Cerebellar nuclear complex (tissue), 1 donor: ENCODE measurements at places on chromosomes 13 and 19.

GRCh38 chr13:41608111-41608838, 150.9 kb downstream of the RGCC start:
- DNase-seq = no peak

- DNase-seq = no peak
Observed at GRCh38 chr19:33293255-33294057, 8.9 kb downstream of the CEBPA start.

GRCh38 chr13:33194820-33195692, 90.5 kb downstream of the STARD13 start:
- DNase-seq = no peak

- DNase-seq = no peak
Observed at GRCh38 chr13:20125129-20125782, 35.6 kb downstream of the GJA3 start.

DNA sequence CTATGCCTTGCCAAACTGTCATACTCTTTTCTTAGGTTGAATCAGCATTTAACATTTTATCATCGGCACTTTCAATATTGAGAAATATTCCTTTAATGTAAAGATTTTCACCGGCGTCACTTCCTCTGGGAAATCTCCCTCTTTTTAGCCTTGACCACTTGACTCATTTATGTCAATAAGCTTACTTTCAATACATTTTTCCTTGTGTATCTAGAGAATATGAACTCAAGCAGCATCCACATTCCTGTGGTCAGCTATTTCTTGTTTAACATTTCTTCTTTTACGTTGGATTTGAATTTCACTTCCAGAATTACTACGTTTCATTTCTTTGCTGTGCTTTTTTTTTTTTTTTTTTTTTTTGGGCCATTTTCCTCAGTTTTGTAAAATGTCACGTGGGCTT, 271.2 kb upstream of the HTR2A start:
- DNase-seq = no peak

DNA sequence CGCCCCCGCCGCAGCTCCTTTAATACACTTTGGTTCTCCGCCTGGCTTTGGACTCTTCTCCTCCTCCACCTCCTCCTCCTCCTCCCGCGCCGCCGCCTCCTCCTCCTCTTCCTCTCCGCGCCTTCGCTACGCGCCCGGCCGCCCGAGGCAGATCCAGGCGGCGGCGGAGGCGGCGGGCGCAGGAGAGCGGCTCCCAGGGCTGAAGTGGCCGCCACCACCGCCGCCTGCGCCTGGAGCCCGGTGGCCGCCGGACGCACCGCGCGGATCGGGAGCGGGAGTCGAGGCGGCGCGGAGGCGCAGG, at the start of gene ZIC2:
ZIC2 (plus strand) TSS at position 50 of the 301 bp plus-strand sequence. CDS start 281 bp downstream, outside the sequence.
- no peak for DNase-seq

- DNase-seq = no peak
Observed at GRCh38 chr13:36551445-36551844, 119.2 kb downstream of the CCNA1 start.

DNA sequence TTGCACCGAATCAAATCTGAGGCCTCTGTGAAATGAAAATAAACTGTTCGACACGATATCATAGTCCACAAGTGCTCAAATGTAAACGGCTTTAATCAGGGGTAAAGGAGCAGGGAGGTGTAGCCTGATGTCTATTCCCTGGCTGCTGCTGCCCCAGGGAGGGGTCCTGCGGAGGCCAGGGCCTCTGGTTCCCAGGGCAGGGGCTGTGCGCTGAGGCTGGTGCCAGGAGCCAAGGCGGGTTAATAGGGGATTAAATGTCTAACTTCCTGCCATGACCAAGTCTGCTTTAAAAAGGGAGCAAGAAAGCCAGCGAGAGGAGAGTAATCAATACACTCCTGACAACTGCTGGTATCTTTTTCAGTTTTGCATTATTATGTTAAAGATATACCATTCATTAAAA, 59.4 kb downstream of the ZNF536 start:
- DNase-seq = no peak

DNA sequence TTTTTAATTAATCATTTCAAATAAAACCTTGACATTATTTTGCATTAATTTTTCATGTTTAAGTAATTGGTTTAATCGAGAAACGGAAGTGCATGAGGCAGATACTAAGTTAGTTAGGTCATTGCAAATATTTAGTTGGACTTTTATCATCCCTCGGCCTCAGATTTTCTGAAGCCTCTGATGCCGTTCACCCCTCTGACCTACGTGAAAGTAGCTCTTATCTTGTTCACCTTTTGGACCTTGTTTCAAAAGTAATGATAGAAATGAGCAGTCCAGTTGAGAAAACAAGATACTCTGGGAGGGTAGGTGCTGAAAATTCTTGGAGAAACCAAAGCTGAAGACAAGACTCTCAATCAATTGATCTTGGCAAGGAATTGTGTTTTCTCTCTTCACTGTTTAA, 23.0 kb downstream of the LAIR2 start:
- DNase-seq = no peak

GRCh38 chr13:59415498-59415897, 748.2 kb downstream of the DIAPH3 start:
- DNase-seq = no peak

GRCh38 chr13:22925881-22926747, 254.7 kb upstream of the SGCG start:
- DNase-seq = no peak

DNA sequence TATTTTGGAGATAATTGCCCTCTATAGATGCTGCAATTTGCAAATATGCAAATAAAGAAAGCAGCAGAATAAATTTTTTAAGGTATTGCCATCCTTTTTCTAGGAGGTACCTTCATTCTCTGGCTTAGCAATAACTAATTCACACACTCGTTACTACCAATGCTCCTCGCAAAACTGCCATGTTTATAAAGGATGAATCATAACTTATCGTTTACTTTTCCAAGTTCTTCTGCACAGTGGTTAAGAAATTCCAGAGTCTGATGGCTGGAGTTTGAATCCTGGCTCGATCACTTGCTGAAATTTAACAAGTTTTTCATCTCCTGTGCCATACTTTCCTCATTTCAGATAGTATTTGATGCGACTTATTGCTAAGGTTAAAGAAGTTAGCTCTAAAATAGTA, 708.6 kb upstream of the KLHL1 start:
- DNase-seq = no peak

DNA sequence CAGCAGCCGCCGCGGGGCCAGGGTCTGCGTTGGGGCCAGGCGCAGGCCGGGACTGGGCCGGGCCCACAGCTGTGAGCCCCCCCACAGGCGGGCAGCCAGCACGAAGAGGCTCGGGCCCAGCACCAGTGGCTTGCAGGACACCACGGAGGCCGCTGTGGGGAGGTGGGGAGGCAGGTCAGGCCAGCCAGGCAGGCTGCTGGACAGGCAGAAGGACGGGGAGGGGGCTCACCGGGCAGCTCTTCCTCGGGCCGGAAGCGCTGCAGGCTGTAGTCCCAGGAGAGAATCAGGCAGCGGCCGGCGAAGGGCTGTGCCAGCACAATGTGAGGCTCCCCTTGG, 8.3 kb downstream of the LGI4 start:
- no peak for DNase-seq

- no peak for DNase-seq
Observed at GRCh38 chr13:43611281-43612273, 175.2 kb downstream of the ENOX1 start.

- DNase-seq = no peak
Observed at GRCh38 chr19:2552859-2553258, 76.9 kb downstream of the GADD45B start.

DNA sequence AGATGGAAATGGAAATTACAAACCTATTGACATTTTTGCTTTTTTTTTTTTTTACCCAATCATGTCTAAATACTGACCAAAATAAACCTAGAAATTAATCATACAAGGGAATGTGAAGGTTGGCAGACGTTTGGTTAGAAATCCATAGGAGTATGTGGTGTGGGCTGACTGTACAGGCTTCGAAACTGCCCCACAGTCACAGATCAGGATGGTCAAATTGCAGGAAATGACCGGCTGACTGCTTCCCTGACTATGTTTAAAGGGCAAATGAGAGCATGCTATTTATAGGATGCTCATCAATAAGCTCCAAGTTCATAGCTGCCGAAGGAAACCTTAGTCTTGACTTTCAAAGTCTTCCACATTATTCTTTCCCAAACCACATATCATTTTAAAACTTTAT, 118.4 kb downstream of the COG6 start:
- no peak for DNase-seq

- DNase-seq = no peak
Observed at GRCh38 chr19:56613639-56614038, 18.5 kb downstream of the ZNF71 start.

- no peak for DNase-seq
Observed at GRCh38 chr13:42041011-42041683, 7.3 kb upstream of the DGKH start.

GRCh38 chr13:32314271-32315237, 609 bp downstream of the ZAR1L start:
- DNase-seq = no peak

DNA sequence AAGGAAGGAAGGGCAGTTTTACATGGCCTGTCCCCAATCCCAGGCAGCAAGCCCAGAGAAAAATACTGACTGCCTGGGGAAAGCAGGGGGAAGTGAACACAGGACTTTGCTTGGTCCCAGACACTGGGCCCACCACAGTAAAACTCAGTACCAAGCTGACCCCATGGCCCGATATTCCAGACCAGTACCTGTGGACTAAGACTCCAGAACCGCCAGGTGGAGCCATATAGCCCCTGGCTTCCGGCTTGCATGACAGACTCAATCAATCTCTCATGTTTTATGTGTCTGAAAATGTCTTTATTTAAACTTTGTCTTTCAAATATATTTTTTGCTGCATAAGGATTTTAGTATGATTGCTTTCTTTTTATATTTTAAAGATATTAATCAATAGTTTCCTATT, 767.9 kb upstream of the SLITRK6 start:
- DNase-seq = no peak

GRCh38 chr13:45886466-45886865, 34.9 kb upstream of the SIAH3 start:
- DNase-seq = no peak

DNA sequence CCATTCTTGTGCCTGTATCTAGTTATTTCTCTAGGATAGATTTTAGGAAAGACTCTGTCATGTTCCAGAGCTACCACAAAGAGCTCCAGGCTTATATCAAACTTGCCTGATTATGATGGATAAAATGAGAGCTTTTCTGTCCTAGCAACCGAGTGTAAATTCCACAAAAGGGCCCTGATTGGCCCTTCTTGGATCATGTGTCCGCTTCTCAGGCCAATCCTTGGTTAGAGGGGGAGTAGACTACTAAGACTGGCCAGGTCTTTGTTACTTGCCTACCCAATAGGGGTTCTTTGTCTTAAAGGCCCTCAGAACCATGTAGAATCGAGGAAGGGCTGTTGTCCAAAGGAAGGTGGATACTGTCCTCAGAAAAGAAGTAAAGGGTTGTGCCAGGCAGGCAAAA, 2.4 kb downstream of the DHX34 start:
- no peak for DNase-seq

DNA sequence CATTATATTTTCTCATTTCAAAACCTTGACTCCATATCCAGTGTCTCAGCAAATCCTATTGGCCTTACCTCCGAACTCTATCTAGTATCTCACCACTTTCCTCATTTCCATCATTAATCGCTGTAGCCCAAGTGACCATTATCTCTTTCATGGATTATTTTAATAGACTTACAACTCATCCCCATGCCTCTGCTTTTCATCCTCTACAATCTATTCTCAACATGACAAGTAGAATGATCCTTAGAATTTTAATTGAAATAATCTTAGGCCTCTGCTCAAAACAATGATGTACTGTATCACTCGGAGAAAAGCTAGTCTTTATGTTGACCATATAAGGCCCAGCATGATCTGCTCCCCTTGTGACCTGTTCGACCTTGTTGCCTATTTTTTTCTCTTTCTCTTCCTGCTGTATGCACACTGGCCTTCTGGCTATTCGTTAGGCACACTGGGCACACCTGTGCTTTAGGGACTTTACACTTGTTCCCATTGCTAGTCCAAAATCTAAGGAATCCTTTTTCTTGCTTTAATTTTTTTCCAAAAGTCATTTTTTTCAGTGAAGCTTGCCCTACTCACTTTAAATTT, 21.4 kb downstream of the DNAJC15 start:
- no peak for DNase-seq

- no peak for DNase-seq
Observed at GRCh38 chr13:102774591-102775520, 1.3 kb upstream of the TEX30 start.

DNA sequence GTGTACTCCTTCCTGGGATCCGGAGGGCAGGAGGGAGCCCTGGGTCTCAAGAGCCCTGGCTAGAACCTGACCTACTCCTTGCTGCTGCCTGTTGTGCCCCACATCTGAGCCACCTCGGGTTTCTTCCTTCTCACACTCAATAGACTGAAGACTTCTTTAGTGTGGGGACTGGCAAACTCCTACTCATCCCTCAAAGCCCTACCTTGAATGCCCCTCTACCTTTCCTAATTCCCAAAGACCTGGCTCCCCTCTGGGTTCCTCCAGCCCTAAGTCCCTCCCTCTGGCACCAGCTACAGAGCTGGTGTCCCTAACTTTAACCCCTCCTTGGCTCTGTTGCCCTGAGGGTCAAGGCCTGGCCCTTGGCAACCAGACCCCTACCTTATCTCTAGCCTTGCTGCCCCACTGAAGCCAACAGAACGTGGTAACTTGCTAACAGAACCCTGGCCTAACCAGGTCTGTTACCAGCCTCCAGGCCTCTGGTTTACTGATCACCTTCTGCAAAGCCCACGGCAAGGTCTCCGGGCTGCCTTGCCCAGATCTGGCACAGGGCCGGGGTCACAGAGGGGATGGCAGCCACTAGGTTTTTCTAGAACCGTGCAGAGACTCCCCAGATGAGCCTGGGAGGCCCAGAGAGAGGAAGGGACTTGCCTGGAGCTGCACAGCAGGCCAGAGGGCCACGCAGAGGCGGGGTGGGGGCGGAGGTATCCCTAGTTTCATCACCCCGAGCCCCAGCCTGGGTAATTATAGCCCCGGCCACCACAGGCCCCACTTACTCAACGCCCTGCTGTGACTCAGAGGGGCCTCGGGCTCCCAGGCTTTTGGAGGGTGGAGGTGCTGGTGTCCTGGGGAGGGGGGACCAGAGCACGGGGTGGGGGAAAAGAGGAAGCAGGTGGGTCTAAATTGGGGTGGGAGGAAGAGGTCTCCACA, 15.3 kb downstream of the ZBTB7A start:
- no peak for DNase-seq

- DNase-seq = no peak
Observed at GRCh38 chr13:48621056-48621455, 32.7 kb upstream of the CYSLTR2 start.

DNA sequence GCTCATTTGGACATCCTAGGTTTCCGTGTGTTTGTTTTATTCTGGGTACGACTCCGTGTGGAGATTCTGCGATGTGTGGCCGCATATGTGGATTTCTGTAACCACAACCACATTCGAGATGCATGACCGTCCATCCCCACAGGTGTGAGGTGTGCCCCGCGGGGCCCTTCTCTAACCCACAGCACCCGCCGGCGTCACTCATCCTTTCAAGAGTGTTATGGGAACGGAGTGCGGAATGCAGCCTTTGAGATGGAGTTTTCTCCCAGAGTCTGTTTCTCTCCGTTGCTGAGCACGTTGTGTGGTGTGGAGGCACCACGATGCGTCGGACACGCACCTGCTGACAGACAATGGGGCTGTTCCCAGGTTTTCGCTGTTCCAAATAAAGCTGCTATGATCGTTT, 40.0 kb downstream of the C13orf46 start:
- no peak for DNase-seq
